ENCODE measurements at places on chromosomes 1 and 21.

GRCh38 chr1:92784021-92784638 is 778 bp downstream of the EVI5 start:
- peak; percentile 70 for DNase-seq

DNA sequence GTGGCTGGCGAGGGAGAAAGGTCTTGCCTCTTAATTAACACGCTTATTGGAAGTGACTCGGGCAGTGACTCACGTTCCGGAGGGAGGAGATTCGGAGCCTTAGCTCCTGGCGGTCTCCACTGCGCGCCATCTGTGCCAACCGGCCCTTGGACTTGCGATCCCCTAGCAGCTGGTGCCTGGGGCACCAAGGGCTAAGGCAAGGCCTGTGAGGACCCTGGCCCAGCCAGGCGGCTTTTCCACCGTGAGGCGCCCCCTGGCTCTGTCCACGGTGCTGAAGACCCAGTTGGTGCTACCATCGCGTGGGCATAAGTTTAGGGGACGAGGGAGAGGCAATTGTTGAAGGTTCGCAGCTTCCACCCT is 1.3 kb upstream of the SYT6 start:
- DNase-seq = no peak

DNA sequence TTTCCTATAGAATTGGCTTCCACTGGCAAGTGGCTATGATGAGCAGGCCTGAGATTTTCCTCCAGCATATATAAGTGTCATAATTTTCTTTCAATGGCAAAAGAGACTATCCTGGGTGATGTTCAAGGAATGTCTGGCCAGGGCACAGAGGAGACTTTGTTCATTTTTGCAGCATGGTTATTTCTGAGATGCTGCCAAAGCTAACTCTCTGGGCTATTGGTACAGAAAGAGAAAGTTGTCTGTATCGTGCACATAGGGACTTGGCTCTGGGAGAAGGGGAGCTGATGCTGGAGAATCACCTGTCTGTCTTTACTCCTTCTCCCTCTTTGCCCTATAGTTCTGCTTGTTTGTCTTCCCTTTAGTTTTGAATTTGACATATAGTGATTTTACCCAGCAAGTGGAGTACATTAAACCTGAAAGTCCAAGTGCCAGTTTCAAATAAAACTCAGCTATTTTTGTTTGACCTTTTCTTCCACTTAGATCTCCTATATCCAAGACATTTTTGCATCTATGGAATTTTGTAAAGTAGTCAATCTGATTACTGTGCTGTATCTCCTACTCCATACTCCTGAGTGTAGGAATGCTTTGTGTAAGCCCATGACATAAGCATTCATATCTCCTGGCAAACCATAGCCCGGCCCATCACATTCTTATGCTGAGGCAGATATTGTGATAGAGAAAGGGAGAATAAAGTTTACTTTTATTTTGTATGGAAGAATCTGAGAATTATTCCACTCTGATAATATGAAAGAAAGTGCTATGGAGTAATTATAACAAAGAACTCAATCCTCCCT is 3.9 kb downstream of the FNDC7 start:
- DNase-seq = no peak

DNA sequence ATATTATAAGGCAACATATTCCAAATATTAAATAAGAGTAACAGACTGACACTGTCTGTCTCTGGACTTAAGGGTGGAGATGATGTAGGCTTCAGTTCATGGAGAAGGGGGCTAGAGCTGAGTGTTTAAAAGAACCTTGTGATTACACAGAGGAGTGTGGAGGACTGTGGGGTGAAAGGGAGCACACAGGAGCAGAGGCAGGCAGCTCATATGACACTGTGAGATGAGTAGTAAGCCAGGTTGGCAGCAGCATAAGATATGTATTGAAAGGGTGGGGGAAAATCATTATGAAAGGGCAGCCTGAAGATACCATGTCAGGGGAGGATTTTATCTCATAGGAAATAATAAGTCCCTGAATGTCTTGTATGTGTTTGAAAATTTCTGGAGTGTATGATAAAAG is 104.5 kb downstream of the AK5 start:
- DNase-seq = no peak

GRCh38 chr1:245173446-245174211 is 18.8 kb downstream of the KIF26B start:
- no peak for DNase-seq

GRCh38 chr1:13794231-13795187 is 94.5 kb downstream of the PRDM2 start:
- DNase-seq = no peak

- DNase-seq = no peak
These were observed 175.5 kb downstream of the PGBD5 start for GRCh38 chr1:230250666-230251065.

DNA sequence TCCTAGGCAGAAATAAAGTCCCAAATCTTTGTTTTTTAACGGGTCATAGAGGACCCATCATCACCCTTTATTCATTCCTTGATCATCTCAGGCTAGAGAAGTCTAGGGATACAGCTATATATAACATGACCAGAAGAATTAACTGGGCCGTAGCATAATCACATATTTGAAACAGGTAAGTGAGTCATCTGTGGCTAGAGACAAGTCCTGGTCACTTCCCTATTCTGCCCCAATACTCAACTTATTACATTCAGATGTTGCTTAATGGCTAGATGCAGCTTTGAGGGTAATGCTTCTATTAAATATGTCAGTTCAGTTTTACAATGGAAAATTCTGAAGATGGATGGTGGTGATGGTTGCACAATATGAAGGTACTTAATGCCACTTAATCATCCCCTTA is 47.0 kb downstream of the EXO1 start:
- no peak for DNase-seq

DNA sequence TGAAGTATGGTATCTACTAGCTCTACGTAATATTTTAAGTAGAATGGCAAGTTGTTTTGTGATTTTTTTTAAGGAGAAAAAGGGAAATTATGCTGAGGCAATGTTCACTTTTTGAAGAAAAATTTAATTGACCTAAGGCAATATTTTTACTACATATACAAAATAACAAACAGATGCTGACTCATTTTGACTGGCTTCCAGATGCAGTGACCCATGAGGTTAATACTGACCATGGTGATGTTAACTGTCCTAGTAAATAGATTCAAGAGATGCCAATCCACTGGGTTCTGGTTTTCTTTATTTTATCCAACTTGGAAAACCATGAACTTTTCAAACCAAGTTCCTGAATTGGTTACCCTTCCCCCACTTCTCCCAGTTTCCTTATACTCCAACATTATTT is 154.9 kb downstream of the CRB1 start:
- no peak for DNase-seq

DNA sequence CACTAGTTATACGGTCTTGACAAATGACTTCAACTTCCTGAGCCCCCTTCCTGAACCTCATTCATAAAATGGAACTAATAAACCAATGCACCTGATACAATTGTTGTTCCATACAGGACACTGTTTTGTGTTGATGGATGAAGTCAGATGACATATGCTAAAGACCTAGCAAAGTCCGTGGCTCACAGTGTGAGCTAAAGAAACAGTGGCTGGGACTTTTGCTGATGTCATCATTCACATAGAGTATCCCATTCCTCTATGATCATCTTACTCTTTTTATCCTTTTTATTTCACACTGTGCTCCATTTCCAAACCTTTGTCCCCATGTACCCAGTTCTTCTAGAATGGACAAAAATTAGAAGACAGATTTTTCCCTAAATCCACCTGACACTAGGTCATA is 83.7 kb upstream of the KAZN start:
- no peak for DNase-seq

- no peak for DNase-seq
These were observed 5.6 kb downstream of the KIF17 start for GRCh38 chr1:20712215-20712577.

- no peak for DNase-seq
These were observed 65.8 kb upstream of the ATF3 start for GRCh38 chr1:212542761-212543187.

- DNase-seq = no peak
These were observed 34.5 kb downstream of the EBNA1BP2 start for GRCh38 chr1:43137445-43138052.

DNA sequence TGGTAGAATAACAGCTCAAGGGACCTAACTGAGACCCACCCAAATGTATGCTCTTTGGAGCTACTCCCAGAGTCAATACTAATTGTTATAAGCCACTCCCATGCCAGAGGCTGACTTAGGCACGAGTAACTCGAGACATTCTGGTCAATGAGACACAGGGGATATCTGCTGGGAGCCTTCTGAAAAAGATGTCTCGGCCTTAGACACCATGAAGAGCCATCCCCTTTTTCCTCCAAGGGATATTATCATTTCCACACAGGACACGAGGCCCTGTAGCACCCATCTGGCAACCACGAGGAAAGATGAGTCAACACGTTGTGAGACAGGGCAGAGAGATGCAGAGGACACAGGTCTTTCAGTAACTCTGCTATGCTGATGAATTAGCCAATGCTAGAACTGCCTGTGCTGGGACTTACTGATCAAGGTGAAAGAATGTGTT is 30.7 kb downstream of the ITPKB start:
- no peak for DNase-seq

DNA sequence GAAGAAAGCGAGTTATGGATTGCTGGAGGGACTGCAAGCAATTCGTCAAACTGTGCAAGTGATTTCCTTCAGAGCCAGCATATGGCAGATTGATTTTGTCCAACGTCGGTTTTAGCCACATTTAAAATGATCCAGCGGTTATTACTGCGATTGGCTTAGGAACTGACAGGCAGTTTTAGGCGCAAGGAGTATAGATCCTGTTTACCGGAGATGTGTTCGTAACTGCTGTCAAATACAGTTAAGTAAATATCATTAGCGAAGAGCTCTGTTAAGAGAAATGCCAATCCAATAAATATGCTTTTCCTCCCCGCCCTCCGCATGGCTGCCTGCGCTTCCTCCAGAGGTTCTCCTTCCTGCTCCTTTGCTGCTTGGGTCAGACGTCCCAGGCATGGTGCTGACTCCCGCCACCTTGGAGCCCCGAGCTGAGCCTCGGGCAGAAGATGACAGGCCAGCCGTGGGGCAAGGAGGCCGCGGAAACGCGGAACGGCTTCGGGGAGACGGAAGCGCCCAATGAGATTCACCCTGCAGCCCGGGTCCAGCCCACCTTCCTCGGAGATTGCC is 9.4 kb upstream of the BARHL2 start:
- DNase-seq = no peak

DNA sequence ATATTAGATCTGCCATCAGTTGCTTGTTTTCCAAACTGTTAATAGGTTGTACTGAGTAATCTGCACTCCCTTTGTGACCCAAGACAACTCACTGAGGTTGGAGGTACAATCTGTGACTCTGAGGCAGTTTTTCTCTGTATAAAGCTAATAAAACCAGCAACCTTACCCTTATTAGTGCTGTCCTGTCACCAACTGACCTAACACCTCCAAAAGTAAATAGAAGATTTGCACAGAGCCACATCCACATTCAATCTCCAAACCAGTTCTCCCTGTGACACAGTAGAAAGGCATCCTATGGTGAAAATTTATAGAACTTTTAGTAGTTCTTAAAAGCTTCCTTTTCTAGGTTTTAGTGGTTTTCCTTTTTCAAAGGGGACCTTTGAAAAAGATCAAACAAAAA is 140.4 kb upstream of the ADGRL2 start:
- DNase-seq = no peak

DNA sequence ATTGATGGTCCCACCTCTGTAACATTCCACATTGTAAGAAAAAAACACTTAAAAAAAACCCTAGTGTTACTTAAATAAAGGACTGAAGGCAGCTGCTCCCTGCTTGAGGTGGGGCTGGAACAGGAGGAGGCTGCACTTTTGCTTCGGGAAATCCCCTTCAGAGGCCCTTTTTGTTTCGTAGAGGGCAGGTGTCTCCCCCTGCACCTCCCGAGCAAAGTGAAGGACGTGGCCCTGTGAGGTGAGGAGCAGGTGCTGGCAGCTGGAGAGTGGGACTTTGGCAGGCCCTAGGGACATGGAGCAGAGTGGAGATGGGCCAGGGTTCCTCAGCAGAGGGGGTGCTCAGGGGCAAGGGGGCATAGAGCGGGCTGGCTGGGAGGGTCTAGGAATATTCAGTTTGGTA is 33.4 kb upstream of the WNT4 start:
- DNase-seq = no peak

DNA sequence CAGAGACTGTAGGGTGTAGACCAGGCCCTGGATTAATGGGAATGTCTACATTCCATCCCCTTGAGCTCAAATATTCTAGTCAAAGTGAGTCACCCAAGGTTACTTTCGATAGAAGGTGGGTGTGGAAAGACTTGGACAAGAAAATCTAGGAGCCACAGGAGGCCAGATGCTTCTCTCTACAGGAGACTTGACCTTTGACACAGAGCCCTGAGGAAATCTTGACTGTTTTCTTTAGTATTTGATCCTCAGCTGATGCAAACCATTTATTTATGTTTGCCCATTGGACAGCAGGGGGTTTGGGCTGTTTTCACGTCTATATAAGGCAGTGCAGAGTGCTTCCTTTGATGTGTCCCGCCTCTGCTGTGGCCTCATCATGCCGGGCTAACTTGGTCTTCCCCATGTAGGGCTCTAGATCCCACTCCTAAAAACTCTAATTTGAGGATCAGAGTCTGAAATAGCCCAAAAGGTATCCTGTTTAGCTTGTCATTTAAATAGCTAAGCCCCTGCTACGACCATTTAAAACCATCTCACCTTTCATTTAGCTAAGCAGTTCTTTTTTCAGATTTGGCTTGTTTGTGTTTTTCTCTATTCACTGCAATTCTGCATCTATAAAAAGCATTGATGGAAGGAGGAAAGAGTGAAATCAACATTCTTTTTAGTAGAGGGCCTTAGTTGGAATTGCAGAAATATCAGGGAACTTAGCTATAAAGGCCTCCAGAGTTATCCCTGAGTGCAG is 15.5 kb upstream of the MAP3K7CL start:
- DNase-seq = no peak

DNA sequence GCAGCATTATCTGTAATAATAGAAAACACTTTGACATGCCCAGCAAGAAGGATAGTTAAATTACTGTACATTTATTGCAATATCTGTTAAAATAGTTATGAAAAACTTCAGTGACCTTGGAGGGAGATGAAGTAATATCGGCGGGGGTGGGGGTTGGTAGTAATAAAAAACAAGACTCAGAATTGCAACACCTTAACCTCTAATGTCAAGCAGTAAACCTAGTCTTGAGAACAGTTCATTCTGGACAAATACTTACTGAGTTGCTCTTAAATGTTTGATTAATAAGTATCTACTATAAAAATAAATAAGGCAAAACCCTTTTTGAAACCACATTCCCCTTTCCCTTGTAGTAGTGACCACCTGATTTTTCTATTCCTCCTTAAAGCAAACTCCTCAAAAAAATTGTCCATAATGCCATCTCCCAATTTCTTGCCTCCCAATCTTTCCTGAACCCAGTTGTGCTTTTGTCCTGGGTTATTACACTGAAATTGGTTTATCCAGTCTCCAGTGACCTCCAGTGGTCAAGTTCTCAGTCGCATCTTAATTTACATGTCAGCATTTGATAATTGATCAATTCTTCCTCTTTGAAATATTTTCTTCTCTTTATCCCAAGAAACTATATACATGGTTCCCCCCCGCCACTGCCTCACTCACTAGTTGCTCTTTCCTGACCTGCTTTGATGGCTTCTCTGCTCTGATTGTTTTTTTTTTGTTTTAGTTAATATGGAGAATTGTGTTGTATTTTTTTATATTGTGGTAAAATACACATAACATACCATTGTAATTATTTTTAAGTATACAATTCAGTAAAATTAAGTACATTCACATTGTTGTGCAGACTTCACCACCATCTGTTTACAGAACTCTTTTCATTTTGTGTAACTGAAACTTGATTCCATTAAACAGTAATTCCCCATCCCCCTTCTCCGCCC is 36.8 kb downstream of the RAP1A start:
- no peak for DNase-seq

GRCh38 chr1:219883400-219884332 is 44.7 kb downstream of the SLC30A10 start:
- no peak for DNase-seq

- no peak for DNase-seq
These were observed 4.7 kb downstream of the GALE start for GRCh38 chr1:23795676-23796465.

Data from activated CD8-positive, alpha-beta memory T cell treated with anti-CD3 and anti-CD28 coated beads for 24 hours (primary cell).